Activated effector memory CD4-positive, alpha-beta T cell treated with anti-CD3 and anti-CD28 coated beads, Interleukin-2, amount 50 U/mL, for 16 hours (primary cell): ENCODE measurements at places on chromosomes 7 and 10.
A peak's percentile ranks its signal among the peaks of the same experiment; 100 is the strongest.

DNA sequence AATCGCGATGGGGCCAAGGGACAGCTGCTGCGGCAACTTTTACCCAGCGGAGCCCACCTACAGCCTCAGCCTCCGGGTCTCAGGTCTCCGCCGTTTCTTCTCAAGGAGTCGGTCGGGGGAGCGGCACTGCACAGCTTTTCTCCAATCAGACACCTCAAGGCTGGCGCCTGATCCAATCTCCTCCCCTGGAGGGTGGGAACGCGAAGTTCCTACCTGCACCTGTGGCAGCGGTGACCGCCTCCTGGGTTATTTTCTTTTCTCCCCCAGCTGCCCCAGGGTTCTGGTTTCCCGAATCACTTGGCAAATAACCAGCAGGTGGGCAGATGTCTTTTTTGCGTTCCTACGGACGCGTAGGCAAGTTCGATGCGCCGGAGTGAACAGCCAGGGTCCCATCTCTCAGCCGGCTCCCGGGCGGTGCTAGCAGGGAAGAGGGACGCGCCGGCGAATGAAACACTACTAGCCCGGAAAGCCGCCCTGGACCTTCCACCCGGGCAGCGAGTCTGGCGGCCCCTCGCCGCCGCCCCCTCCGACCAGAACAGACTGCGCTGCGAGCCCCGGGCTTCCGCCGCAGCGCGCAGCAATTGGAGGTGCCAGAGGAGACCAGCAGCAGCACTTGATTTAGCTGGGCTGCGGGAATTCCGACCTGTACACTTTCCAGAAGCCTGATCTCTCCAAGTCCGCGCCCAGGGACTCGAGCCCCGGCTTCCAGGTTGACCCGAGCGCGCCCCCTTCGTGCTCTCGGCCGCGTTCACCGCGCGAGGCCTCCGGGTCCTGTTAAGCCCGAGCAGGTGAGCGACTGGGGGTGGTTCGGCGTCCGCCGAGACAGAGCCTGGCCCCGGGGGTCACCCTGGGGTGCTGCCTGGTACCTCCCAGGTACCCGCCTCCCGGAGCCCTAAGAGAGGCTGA lies at the start of gene PRR15:
Gene PRR15 (plus strand): TSS at position 246 of the 906 bp plus-strand sequence. CDS start 2,495 bp downstream, outside the sequence.
- DNase-seq: peak; percentile 57

DNA sequence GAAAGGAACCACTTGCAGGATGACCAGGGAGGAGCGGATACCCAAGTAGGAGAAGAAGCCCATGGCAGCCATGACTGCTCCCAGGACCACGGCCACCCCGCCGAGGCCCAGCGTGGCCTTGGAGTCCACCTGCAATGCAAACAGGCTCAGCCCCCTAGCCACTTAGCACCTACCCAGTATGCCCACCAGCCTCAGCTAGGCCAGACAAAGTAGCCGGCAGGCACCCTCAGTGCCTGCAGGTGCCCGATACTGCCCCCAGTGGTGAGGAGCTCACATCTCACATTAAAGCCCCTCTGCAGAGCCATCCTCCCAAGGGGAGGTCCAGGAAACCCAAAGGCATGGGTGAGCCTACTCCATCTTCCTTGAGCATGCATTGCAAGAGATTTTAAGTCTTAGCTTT lies 6.6 kb downstream of the NPC1L1 start:
- DNase-seq: peak; percentile 77

- DNase-seq: no peak
Measured at GRCh38 chr7:96931891-96932290, 73.5 kb upstream of the DLX6 start.

- no peak for DNase-seq
Measured at GRCh38 chr10:78600121-78600665, 468.6 kb upstream of the ZMIZ1 start.

DNA sequence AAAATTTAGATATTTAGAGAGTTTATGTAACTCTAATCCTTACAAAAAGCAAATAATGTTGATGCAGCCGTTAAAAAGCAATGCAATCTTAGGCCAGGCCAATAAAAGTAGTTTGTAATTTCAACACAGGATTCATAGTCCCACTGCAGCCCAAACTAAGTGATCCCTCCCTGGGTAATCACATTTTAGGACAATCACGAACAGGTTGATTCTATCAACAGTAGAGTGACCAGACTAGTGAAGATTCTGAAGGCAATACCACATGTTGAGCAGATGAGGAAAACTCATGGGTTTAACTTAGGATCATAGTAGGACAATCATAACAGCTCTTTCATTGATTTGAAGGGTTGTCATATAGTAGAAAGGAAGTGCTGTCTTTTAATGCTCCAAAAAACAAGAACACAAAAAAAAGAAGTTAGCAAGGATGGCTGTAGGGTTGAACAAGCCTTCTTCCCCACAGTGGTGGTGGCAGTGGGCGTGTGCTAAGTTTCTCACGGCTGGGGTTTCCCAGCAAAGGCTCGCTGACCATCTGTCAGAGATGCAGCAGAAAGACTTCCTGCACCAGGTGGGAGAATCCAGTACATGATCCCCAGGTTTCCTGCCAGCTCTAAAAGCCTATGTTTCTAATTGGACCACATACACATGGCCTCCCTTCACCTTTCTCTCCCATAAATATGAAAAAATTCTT lies 212.2 kb downstream of the CHRM2 start:
- no peak for DNase-seq

- DNase-seq: no peak
Measured at GRCh38 chr10:13865758-13866491, 279.2 kb downstream of the PRPF18 start.

DNA sequence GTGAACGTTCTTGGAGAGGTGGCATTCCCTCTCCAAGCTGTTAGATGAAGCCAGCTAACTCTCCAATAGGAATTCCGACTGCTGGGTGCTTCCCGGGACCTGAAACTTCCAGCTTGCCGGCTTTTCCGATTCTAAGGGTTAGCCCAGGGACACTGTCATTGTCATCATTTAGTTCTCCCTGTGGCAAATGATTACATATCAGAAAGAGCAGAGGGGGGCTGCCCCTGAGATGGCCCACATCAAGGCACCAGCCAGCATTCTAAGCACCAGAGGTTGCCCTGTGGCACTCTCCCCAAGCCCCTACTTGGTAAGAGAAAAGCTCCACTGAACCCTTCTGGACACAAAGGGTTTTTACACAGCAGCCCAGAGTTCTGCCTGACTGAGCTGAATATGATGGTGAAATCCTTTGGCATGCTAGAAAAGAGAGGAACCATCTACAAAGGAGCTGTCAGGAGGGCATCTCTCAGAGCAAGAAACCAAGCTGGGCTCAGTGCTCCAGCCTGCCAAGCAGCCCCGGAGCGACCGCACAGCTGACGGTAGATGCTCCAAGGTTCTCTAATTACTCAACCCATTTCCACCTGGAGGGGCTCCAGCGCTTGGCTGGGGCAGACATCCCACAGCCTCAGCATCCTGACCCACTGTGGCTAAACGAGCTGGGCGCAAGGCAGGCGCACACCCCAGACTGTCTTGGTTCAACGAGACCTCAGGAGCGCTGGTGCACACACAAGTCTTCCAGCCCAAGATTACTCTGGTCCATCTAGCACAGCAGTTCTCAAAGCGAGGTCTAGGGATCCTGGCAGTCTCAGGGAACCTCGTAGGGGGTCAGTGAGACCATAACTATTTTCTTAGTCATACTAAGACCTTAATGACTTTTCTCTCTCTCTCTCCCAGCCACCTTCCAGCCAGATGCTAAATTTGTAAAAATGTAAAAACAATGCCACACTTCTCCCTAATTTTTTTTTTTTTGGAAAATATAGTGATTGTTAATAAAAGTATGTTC lies 160.5 kb downstream of the GFRA1 start:
- DNase-seq: no peak
